ENCODE measurements at places on chromosomes 2 and 18.

- DNase-seq = no peak
These were observed 25.3 kb downstream of the PAX8 start for GRCh38 chr2:113253453-113253852.

DNA sequence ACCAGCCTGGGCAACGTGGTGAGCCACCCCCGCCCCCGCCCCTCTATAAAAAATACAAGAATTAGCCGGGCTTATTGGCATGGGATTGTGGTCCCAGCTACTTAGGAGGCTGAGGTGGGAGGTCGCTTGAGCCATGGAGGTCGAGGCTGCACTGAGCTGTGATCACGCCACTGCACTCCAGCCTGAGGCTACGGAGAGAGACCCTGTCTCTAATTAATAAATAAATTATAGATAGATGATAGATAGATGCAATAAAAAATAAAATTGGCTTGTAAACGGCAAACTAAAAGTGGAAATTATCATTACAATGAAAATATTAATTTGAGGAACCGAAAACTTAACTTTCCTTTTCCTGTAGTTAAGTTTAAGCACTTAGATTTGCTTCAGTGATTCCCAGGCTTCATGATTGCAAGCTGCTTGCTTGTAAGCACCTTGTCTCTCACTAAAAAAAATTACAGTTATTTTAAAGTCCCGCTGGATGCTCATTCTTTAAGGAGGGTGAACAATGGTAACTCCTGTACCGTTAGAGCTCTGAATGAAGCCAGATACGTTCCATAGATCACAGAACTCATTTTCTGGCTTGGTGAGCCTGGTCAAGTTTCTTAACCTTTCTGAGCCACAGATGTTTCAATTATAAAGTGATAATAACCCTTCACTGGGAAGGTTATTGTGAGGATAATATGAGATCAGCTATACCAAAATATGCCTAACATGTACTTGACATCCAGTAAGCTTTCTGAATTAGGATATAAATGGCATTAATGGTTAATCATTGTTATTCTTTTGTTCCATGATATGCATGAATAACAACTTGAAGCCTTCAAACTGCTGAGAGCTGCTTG lies 9.3 kb upstream of the NARS1 start:
- no peak for DNase-seq

- no peak for DNase-seq
These were observed 96.0 kb upstream of the RAB12 start for GRCh38 chr18:8513249-8513648.

- no peak for DNase-seq
These were observed 7.0 kb downstream of the TRAPPC12 start for GRCh38 chr2:3386448-3386958.

DNA sequence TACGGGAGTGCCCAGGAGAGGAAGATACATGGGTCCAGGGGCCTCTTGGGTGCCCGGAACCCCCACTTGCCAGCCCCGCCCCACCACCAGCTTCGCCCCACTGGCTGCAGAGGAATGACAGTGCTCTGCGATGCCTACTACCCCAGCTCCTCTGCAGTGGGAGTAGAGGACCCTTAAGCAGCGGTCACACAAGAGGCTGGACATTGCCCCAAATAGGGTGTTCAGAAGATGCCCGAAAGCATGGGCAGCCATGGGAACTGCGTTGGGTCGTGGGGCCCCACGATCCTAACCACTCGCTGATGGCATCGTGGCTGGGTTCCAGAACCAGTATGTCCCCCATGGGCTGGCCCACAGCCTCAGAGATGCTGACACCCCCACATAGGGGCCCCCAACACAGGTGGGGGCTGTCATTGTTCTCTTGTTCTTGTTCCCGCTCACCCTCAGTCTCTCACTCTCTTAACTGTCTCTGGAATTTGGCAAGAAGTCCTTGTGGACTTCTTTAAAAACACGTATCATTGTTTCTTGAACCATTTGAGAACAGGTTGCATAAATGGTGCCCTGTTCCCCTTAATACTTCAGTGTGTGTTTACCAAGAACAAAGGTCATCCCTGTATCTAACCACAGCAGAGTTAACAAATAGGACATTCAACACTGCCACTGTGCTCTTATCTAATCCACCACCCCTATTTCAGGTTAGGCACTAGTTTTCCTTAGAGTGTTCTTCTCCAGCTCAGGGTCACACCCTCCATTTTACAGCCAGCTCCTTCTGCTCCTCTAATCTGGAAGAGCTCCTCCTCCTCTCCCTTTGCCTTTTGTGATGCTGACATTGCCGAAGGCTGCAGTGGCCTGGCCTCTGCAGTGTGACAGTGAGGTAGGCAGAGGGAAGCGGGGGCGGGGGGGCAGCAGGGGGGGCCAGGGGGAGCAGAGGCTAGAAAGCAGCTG lies 76.3 kb downstream of the STPG4 start:
- DNase-seq = no peak

- DNase-seq = no peak
These were observed 153.5 kb downstream of the ARL4C start for GRCh38 chr2:234343372-234343771.

GRCh38 chr2:139078376-139078775 lies 298.2 kb upstream of the NXPH2 start:
- DNase-seq = no peak

- DNase-seq = no peak
These were observed 16.2 kb downstream of the SERPINB4 start for GRCh38 chr18:63627819-63628218.

DNA sequence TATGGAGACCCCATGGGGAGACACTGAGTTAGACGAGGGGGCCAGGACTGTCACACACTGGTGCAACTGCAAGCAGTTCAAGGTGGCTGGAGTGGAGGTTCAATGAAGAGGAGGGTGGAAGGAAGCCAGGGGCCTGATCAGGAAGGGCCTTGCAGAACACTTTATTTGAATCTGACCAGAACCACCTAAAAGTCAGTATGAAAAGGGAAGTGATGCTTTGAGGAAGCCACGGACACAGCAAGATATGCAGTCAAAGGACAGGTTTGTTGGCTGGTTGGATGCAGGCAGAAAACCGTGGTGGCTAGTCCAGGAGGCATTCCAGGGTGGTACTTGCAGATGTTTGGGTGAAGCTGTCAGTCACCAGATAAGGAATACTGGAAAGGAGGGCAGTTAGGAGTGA lies 3.5 kb upstream of the FAM124B start:
- DNase-seq = no peak

DNA sequence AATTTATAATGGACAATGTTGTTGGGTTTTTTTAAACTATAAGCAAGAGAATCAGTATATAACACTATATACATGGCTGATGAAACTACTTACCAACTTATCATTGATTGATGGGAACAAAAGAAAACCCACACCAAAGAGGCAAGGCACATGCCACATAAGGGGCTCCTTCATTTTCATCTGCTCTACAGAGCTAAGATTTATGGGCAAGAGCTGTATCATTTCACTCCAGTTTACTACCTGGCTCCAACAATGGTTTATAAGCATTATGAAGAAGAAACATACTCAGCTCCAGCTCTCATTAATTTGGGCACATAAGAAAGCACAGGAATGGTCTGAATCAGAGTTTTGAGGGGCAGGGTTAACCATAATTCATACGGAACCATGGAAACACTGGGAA lies 283.3 kb downstream of the AGPS start:
- no peak for DNase-seq
